ENCODE measurements at places on chromosomes 11 and 22.
A peak's percentile ranks its signal among the peaks of the same experiment; 100 is the strongest.

- DNase-seq, result no peak
Measured at GRCh38 chr11:45440111-45440510, 154.0 kb upstream of the SYT13 start.

- no peak for DNase-seq
Measured at GRCh38 chr11:92424281-92424680, 199.7 kb downstream of the FAT3 start.

DNA sequence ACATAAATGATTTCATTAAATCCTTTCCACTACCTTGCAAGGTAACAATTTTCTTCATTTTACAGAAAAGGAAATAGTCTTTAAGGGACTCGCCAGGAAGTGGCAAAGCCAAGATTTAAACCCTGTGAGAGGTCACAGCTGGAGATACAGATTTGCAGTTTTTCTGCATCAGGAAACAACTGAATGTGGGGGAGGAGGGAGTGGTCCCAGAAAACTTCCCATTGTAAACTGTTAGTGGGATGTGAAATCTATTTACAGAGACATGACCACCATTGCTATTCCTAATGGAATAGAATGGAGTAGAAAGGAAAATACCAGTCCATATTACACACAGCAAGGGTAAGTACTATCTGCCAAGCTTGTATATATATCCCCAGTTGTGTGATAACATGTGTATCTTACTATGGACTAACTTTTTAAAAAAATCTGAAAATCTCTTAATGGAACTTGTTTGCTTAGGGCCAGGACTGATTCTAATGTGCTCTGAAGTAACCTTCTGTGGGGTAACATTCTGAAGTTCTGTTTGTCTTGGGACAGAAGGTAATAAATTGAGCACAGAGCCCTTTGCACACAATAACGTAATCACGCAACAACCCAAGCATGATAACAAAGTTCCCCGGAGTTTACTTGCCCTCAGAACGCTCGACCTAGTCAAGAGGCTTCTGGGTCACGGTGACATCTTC, 10.9 kb upstream of the TSKU start:
- no peak for DNase-seq

DNA sequence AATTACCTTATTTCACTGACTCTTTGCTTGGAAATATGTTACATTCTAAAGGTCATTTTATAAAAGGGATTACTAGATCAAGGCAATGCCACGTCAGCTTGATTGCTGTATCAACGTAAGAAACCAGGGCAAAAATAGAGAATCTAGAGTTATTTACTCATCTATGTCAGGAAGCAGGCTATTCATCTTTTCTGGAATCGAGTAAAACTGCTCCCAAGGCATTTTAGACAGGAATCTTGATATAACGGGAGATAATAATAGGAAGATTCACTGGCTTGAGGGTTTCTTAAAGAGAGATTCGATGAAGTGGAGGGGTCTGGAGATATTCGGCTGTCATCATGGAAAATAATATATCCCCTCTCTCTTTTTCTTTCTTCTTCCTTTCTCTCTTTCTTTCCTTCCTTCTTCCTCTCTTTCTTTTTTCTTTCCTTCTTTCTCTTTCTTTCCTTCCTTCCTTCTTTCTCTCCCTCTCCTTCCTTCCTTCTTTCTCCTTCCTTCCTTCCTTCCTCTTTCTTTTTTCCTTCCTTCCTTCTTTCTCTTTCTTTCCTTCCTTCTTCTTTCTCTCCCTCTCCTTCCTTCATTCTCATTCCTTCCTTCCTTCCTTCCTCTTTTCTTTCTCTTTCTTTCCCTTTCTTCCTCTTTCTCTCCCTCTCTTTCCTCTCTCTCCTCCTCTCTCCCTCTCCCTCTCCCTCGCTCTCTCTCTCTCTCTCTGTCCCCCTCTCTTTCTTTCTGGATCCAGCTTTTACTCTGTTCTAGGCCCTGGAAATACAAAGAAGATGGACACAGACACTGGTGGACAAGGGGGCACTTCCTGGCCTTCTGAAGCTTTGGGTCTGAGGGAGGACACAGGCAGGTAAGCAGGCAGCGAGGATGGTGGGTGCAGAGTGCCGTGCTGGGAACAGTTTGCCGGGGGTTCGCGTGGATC, 18.1 kb upstream of the RASD2 start:
- DNase-seq, result no peak

- DNase-seq, result no peak
Measured at GRCh38 chr22:40965936-40966725, 15.0 kb downstream of the RBX1 start.

GRCh38 chr11:122248131-122248530, 132.1 kb upstream of the BLID start:
- no peak for DNase-seq

GRCh38 chr11:134545521-134545920, 133.5 kb upstream of the B3GAT1 start:
- no peak for DNase-seq

DNA sequence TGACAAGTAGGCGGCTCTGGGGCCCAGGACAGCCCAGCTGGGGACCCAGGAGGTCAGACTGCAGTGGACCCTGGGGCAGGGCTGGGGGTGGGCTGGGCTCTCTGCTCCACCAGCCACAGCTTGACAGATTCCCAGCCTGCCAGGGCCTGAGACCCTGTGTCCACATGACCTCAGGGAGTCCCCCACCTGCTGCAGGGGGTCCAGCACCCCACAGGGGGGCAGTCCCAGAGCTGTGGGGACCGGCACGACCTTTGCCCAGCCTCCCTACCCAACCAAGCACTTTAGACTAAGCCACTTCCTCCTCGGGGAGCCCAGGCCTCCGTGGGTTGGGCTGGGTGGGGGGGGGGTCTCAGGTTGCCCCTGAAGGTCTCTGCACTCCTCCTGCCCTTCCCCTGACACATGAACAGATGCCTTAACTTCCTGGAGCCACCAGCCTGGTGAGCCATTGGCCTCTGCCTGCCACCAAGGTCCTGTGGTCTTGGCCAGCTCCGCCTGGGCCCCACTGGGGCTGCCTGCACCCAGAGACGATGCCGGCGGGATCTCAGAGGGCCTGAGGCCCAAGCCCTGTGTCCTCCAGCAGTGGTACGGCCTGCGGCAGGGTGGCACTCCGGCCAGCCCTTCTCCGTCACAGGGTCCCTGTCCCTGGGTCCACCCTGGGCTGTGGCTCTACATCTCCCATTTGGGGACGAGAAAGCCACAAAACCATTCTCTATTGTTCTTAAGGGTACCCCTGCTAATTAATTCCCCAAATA, 3.4 kb downstream of the CCDC188 start:
- no peak for DNase-seq

GRCh38 chr11:23866641-23867040, 630.2 kb upstream of the LUZP2 start:
- DNase-seq, result no peak

- DNase-seq, result no peak
Measured at GRCh38 chr11:121613724-121614123, 161.0 kb upstream of the SORL1-AS1 start.

- no peak for DNase-seq
Measured at GRCh38 chr22:50326956-50327710, at the start of gene DENND6B. Gene DENND6B, minus strand, starts transcription at chr22:50327012. Its CDS starts 24 bp downstream, at chr22:50326988.

DNA sequence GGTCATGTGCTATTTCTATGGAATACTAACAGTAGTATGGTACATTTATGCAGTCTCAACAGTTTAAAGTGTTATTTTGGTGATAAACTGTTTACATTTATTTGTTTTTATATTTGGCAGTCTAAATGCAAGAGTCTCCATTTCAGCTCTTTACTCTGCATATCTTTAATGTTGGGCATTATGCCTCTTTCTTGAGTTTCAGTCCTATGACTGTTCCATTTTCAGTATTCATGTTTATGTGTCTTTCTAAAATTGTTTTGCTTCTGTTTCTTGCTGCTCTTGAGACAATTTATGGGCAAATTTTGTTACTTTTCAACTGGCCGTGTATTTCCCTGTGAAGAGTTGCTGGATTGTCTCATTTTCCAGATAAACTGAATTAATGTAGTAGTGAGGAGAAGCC, 6.6 kb upstream of the RAB30 start:
- no peak for DNase-seq

GRCh38 chr11:19962801-19963175, 197.5 kb downstream of the DBX1 start:
- DNase-seq, result peak; percentile 94

DNA sequence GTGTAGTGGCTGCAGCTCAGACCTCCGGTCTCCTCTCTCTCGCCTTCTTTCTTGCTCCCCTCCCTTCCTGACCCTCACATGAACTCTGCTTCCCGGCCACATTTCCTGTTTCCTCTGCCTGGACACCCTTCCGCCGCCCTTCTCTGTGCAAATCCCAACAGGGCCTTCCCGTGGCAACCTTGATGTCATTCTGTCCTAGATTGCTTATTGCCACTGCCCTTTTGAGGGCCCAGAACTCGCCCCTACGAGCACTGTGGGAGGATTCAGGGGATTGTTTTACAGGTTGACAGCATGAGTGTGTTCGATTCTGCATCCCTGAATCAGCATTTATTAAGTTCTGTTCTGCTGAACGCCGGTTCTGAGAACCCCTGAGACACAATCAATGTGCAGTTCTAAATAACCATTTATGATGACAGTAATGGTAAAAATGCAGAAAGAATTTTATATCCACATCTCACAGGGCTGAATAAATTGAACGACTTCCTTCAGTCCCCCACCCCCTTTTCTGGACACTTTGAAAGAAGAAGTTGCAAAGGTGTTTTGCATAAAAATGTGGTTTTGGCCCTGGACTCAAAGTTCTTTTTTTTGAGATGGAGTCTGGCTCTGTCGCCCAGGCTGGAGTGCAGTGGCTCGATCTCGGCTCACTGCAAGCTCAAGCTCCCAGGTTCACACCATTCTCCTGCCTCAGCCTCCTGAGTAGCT, 6.4 kb downstream of the BATF2 start:
- DNase-seq, result no peak

GRCh38 chr11:47477753-47478152, 28.8 kb upstream of the RAPSN start:
- DNase-seq, result no peak

GRCh38 chr22:50329236-50329635, 2.4 kb upstream of the DENND6B start:
- peak; percentile 36 for DNase-seq

- DNase-seq, result no peak
Measured at GRCh38 chr22:28656181-28656580, 23.5 kb downstream of the TTC28 start.

DNA sequence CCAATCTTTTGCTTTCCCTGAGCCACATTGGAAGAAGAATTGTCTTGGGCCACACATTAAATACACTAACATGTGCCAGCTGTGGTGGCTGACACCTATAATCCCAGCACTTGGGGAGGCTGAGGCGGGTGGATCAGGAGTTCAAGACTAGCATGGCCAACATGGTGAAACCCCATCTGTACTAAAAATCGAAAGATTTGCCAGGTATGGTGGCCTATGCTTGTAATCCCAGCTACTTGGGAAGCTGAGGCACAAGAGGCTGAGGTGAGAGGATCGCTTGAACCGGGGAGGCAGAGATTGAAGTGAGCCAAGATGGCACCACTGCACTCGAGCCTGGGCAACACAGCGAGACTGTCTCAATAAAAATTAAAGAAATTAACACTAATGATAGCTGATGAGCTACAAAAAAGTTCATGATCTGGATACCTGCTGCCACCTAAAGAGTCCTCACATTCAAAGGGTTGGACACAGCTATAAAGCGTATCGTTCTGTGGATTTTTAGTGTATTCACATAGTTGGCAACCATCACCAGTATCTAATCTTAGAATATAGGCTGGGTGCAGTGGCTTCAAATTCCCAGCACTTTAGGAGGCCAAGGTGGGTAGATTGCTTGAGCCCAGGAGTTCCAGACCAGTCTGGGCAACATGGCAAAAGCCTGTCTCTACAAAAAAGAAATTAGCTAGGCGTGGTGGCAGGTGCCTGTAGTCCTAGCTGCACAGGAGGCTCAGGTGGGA, 3.4 kb upstream of the LDHC start:
- no peak for DNase-seq

DNA sequence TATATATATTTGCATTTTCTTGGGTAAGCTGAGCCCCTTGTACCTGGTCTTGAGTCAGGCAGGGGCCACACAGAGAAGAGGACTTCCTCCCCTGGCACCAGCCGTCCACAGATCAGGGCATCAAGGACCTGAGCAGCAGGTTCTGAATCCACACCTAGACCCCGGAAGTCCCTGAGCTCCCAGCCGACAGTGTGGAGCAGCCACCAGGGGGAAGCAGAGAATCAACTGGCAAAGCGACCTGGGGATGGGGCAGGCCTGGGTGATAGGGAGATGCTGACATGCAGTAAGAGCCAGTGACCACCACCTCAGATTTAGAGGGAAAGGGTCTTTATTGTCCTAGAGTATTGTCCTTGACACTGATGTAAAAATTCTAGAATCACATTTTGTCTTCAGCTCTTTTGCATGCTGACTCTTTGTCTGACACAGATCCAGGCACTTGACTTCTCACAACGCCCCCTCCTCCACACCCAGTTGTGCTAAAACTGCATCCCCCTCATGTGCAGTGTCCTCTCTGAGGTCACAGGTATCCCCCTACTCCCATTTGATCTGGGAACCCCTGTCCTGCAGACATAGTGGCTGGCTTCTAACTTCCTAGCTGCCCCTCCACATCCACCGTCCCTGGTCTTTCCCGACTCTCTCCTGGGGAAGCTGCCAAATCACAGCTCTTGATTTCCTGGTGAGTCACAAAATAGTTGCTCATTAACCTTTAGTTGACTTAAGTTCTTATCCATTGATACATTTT, 109.3 kb downstream of the GGTLC2 start:
- DNase-seq, result peak; percentile 33

GRCh38 chr22:29951791-29952413, 68.9 kb downstream of the MTMR3 start:
- DNase-seq, result no peak

- DNase-seq, result no peak
Measured at GRCh38 chr22:25896098-25896497, 154.1 kb downstream of the MYO18B start.

DNA sequence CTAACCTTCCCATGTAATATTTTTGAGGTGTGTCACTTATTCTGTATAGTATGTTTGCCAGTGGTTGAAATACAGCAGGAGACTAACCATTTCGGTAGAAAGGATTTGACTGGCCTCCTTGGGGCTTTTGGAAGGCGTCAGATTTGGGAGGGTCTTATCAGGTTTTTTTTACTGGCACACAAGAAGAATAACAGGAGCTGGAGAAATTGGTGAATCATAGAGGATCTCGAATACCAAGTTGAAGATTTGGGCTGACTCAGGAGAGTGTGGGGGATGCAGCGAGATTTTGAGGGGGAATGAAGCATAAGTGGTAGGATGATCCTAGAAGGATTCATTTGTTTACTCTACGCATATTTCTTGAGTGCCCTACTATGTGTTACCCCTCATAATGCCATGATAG, 200.5 kb downstream of the DDX10 start:
- no peak for DNase-seq

DNA sequence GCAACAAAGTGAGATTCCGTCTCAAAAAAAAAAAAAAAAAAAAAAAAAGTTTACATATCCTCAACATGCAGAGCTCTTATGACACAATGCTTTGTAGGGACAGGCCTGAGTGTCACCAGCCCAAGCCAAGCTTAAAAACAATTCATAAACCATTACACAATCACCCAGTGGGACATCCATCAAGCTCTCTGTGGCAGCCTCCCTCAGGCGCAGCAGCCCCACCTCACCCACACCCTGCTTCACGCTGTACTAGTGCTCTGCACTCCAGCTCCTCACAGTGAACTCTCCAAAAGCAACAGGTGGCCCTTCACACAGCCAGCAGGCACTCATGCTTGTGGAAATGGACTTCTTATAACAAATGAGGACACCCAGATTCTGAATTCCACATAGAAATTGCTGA, 3.5 kb upstream of the FOXRED2 start:
- no peak for DNase-seq

GRCh38 chr11:119316016-119316728, 758 bp downstream of the MCAM start:
- DNase-seq, result no peak
